HCT116 (cell line): ENCODE measurements at places on chromosomes 12 and 14.

DNA sequence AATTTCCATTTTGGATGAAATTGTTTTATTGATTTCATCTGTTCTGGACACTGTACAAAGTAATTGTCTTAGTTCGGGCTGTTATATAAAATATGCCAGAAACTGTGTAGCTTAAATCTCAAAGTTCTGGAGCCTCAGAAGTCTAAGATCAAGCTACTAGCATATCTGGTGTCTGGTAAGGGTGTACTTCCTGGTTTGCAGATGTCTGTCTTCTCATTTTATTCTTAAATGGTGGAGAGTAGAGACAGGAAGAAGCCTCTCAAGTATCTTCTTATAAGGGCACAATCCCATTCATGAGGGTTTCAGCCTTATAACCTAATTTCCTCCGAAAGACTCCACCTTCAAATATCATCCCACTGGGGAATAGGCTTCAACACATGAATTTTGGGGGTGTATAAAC lies 51.3 kb downstream of the MON2 start:
- no peak for DNase-seq

DNA sequence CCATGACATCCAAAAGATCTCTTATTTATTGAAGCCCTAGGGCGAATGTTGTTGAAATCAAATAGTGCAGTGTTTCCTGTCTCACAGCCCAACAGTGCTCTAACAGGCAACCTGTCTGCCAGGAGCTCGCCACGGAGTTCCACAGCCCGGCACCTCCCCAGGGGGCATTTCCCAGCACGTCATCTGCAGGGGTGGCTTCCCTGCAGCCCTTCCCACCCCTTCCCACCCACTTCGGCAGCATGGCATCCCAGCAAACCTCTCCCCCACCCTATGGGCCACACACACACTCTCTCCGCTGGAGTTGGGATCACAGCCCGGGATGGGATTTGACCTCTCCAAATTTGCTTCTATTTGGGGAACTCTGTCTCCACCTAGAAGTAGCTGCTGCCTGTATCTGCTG lies 62.7 kb upstream of the C14orf180 start:
- DNase-seq: no peak

DNA sequence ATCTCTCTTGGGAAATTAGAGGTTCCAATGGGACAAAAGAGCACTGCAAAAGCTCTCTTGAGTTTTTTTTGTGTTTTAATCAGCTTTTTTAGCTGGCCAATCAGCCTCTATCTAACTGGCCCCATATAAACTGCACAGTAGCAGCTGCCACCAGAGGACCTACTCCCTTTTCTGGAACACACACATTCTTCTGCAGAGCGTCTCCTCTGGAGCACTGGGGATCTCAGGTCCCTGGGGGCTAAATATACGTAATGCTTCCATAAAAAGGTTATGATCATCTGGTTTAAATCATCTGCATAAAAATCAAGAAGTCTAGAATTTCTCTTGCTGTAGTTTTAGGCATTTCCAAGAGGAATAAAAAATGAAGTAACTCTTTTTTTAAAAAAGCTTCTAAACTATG lies 32.3 kb downstream of the TSPAN8 start:
- DNase-seq: no peak

DNA sequence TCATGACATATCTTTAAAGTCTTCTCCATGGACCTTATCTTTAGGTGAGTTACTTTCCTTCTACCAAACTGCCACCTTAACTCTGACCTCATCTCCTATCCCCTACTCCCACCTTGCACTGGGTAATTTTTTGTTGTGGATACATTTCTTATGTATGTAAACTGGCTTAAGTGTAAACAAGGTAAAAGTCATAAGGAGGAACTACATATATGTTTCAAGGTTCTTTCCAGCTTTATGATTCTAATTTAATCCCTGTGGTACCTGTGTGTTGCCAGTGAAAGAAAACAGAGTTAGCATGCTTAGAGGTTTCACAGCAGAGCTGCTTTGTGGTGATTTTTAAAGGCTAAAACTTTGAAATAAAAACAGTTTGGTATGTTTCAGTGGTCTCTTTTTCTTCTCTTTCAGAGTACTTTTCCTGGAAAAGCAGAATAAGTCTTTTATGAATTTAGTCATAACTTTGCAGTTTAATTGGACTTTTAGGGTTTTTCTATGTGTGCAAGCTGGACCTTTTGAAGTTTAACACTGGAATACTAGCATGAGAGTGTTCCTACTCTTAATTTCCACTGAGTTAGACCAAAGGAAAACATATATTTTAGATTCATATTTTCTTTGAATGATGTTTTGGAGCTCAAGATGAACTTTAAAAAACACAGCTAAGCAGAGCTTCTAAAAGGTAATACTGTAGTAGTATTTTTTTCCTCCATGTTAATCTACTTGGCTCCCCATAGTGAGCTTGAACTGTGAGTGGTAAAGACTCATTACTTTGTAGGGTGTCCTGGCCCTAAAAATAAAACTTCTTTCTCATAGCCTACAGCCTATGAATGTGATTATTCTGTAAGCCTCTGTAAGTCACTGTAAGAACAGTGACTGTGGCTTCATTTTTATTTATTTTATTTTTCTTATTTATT lies 105.4 kb downstream of the FUT8 start:
- DNase-seq: no peak

DNA sequence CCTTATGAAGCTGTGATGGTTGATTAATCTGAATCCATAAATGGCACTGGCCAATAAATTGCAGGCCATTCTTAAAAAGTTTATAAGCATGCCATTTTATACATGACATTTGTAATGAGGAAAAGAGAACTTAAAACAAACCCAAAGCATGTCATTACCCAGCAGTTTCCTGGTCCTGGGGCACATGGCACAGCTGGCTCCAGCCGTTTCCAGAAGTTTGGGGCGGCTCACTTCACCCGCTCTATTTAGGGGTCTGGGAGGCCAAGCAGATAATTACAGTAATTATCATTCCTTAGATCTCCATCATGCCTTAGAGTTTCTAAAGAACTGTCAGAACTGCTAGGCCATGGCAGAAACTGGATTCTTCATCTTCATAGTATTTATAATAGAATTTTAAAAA lies 6.4 kb downstream of the ADGRD1 start:
- no peak for DNase-seq
